Vagina (tissue), 2 donors: ENCODE measurements at places on chromosomes 11 and 22.
A peak's percentile ranks its signal among the peaks of the same experiment; 100 is the strongest.

DNA sequence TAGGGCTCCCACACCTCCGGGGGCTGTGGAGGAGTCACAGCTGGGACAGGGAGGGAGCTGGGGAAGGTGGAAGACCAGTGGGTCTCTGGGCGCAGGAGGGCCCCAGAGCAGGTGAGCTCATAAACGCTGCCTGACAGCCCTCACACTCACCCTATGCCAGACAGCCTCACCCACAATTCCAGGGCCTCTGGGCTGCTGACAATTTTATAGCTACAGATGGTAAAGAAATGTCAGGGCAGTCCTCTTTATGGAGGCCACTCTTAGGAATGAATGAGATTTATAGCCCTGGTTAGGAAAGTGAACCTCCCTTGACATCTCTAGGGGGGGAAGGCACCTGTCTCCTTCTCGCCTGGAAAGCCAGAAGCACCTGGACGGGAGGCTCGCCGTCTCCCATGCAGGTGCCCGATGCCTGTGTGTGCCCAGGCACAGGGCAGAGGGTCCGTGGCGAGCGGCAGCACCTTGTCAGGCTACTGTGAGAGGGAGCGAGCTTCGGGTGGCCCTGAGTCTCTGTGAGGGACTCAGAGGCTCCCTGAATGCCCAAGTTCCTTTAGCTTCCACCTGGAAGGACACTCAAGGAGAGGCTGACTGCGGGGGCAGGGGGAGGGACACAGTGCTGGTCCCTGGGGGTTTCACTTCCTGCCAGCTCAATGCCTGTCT lies 39.9 kb downstream of the IGSF9B start:
- DNase-seq = no peak

- no peak for DNase-seq
Observed at GRCh38 chr22:50277761-50278160, 7.6 kb upstream of the MAPK11 start.

DNA sequence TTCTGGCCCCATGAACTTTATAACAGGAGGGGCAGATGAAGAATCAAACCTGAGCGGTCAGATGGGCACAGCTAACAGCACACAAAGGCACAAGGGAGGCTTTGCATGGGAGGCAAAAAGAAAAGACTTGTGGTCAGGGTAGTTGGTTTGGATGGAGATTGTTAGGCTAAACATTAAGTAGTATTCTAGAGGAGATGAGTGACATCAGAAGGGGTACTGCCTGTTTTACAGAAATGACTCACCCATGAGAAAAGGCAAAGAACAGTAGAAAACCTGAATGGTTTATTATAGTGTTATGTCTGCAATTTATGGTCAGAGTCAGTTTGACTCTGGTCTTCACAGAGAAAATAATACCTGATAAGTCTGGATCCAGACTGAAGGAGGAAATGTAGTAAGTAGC lies 129.8 kb upstream of the KIRREL3 start:
- no peak for DNase-seq

DNA sequence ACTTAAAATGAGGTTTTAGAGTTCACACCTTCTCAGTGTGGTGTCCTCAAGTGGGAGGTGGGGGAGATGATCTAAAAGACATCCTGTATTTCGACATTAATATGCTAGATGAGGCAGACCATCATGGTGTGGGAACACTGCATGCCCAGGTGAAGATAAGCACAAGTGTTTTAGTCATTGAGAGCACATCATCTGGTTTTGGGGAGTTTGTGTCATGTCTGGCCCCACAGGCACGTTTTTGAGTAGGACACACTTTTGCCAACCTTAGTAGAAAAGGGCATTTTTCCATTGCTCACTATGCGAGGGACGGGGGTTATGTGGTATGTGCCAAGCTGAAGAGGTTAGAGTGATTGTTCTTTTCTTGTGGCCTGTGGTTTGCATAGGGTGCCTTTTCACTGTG lies 189.3 kb downstream of the DBX1 start:
- DNase-seq = no peak

DNA sequence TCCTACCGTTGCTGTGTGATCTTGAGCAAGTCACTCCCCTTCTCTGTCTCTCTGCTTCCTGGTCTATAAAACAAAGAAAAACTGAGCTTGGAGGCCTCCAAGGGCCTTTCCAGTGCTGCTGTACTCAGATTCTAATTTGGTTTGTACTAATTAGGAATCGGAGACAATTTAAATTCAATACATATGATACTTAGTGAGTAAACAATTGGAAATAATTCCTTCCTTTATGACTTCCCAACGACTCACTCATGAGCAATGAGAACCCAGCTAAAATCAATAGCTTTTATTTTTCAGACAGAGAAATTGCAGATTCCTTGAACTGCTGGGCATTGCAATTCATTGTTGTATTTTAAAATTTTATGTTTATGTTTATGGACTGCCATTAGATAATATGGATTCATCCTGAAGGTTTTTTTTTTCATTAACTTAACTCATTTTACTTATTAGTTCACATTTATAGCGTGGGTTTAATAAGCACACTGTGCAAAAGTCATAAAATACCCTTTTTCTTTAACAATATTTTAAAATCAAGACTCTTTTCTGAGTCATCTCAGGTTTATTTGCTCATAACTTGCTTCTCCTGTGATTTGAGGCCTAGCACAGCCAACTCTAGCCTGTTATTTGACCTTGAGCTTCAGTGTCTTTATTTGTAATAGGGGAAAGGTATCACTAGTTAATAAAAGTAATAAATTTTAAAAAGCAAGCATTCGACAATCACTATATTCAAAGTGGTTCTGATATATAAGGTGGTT lies 95.8 kb downstream of the TP53I11 start:
- no peak for DNase-seq

DNA sequence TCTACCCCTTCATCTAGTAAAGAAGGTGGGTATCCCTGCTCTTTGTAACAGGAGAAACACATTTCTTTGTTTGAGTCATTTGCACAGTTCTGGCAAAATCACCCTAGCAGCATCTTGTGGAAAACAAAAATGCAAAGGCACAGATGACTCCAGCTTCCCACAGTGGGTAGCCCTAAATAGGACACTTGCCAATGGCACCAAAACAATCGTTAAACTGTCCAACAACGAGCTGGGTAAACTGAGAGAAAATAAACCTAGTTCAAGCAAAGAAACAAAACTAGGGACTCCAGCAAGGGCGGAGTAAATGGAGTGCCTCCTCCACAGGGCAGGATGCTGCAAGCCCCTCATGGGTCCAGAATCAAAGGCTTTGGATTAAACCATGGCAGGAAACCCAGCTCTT lies 239.5 kb downstream of the NTM start:
- no peak for DNase-seq

DNA sequence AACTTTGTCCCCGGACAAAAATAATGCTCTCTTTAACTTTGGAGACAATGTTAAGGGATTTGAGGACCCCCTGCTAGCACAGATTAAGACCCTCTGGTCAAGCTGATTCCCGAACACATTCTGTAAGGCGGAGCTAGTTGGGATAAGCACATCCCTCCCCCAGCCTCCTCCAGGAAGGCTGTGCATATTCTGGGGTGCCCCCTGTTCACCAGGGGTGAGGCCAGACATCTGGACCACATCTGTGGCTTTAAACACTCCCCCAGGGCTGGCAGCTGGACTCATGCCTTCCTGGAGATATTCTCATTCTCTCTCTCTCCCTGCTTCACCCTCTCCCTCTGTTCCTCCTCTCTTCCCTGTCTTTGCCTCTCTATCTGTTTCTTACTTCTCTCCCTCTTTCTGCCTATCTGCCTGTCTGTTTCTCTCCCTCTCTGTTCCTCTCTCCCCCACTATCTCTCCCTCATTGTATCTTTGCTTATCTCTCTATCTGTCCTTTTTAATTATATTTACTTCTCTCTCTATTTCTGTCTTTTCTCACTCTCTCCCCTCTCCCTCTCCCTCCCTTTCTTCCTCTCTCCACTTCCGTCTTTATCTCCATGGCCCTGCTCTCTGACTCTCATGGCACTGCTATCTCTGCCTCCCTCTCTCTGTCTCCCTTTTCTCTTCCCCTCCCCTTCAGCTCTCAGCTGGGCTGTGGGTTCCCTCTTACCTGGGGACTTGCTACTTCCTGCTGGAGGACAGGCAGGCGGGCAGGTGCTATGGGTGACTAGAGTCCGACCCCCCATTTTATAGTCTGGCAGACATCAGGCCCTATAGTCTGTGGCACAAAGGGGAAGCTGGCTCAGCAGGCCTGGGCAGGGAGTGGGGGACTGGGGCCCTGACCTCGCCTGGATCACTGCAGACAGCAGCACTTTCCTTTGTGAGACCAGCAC lies at the start of gene CRYBB1:
Gene CRYBB1, minus strand, starts transcription at position 757 of the 929 bp plus-strand sequence. CDS start 1,708 bp downstream, outside the sequence.
- no peak for DNase-seq

DNA sequence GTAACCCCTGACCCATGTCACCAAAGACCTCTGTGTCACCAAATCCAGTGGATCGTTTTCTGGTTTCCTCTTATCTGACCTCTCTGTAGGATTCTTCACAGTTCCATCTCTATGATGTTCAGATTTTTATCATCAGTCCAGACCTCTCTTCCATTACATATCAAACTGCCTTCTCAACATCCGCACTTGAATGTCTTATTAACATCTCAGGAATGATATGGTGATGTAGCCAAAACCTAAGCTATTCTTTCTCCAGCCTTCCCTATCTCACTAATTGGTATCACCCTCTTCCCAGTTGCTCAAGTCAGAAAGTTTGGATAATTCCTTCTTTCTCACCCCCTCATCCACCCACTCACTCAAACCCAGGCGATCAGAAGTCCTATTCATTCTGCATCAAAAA lies 13.4 kb downstream of the APLNR start:
- DNase-seq = no peak

- no peak for DNase-seq
Observed at GRCh38 chr11:106821826-106822225, 196.4 kb downstream of the GUCY1A2 start.

DNA sequence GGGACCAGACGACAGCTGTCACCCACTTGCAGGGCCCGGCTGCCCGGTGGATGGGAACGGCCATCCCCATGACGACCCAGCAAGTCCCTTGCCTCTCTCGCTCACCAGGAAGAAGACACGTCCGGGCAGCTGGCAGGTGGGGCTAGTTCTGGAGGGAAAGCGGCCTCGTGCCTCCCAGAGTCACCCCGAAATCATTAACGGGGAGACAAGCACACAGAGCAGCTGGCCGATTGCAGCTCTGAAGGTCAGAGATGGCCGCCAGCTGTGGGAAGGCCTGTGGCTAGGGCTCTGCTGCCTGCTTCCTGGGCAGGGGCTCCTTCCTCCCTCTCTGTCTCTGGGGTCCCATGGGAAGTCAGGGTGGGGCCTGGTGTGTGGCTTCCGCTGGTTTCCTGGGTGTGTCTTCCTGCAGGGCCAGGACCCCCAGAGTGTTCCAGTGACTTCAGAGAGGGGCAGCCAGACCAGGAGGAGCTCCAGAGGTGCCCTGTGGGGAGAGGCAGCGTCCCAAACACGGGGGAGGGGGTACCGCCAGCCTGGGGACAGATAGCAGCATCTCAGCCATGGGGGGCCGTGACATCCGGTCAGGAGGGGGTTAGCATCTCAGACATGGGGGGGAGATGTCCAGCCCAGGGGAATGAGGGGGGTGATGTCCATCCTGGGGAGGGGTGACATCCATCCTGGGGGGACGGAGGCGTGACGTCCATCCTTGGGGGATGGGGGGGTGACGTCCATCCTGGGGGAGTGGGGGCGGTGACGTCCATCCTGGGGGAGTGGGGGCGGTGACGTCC lies 114.9 kb downstream of the KCNQ1 start:
- no peak for DNase-seq

GRCh38 chr11:61343792-61344745 lies 11.0 kb downstream of the TKFC start:
- DNase-seq = no peak

DNA sequence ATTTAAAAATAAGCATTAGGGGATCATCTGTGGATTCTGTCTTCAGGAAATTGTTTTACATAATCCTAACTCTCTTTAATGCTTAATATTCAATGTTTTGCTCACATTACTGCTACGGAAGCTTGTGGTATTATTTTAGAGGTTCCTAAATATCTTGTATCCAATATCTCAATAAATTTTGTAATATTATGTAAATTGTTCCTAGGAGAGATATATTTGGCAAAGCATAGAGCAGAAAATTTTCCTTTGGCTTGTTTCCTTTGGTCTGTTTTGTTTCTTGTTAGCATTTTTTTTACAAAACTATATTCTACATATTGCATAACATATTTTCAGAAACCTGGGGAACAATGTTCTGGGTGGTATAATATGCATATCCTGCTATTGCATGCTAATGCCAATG lies 144.8 kb downstream of the GRIA4 start:
- DNase-seq = no peak

DNA sequence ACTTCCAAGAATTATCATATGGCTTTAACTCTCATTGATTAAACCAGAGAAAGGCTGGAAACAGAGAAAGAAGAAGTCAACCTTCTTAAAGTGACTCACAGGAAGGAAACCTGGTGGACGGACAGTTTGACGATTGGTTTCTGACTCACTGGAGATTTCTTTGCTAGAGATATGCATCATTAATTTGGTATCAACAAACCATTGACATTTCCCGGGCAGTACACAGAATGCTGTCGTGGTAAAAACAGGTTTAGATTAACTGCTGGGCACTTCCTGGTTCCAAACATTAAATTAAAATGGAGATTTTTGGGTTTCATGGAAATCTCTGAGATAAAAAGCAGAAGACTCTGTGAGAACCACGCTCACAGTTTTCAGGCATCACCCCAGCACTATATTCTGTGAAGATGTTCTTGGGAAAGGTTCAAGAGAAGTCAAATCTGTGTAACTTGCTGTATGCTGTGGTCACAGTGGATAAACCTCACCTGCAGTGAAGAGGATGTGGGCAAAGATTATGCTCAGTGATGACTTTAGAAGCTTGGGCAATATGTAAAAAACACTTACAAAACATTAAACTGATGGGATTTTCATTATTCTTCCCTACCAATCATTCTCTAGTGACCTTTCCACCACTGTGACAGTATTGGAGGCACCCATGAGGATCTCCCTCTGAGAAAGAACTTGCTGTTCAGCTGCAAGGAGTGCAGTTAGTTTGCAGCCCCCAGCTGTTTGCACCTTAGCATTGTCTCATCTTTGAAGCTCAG lies 61.1 kb upstream of the CD44 start:
- DNase-seq = no peak

- no peak for DNase-seq
Observed at GRCh38 chr22:50252082-50253045, 1.3 kb upstream of the HDAC10 start.

GRCh38 chr11:116826751-116827431 lies 2.8 kb upstream of the APOC3 start:
- no peak for DNase-seq

GRCh38 chr22:45425531-45426265 lies 12.2 kb downstream of the RIBC2 start:
- peak; percentile 94 for DNase-seq

DNA sequence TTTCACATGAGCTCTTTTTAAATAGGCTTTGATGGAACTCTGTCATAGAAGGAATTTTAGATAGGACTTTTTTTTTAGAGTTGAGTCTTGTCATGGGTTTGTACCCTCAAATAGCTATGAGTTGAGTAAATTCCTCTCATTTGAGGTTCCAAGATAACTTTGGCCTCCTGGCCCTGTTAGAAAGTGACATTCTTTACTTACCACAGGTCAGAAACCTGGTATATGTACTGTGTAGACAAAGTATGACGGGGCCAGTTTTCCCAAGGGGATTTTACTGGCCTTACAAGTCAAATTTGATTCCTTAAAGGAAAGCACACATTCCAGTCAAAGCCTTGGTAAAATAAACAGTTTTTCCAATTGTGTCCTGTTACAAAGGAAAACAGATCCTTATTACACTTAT lies 729.3 kb upstream of the LUZP2 start:
- DNase-seq = no peak
